ENCODE measurements at places on chromosomes 2 and 18.
A peak's percentile ranks its signal among the peaks of the same experiment; 100 is the strongest.

GRCh38 chr2:47237375-47238334 lies 82.5 kb upstream of the STPG4 start:
- peak; percentile 95 for DNase-seq

GRCh38 chr2:175030380-175031271 lies 25.4 kb upstream of the CHN1 start:
- peak; percentile 69 for DNase-seq

DNA sequence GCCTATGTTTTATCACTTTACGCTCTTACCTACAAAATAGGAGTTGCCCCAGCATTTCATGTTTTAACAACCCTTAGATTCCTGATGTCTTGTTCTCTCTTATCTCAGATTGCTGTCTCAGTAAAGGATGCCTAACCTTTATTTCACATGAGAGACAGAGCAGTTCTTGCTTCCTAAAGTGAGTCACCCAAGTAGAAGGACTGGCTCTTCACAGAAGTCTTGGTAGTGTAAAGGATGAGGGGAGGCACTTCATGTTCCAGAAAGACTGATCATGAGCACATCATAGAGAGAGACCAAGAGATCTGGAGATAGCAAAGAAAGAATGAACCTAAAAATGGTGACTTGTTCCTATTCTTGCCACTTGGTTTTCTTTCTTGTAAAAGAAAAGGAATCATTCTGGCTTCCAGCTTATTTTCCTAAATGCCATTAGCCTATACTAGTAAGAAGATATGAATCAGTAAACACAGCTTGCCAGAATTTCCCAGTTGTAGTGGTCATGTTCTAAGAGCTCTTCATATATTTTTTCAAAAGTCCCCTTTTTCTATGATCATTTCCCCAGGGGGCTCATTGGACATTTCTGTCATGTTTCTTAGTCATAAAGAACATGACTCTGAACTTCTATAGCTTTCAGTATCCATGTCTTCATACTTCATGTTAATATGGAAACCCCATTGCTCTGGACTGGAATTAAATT lies 54.9 kb downstream of the MAPRE2 start:
- no peak for DNase-seq

- peak; percentile 3 for DNase-seq
These were observed 38.1 kb downstream of the SCN2A start for GRCh38 chr2:165277295-165277694.

- no peak for DNase-seq
These were observed 11.5 kb downstream of the NTSR2 start for GRCh38 chr2:11658208-11659114.

DNA sequence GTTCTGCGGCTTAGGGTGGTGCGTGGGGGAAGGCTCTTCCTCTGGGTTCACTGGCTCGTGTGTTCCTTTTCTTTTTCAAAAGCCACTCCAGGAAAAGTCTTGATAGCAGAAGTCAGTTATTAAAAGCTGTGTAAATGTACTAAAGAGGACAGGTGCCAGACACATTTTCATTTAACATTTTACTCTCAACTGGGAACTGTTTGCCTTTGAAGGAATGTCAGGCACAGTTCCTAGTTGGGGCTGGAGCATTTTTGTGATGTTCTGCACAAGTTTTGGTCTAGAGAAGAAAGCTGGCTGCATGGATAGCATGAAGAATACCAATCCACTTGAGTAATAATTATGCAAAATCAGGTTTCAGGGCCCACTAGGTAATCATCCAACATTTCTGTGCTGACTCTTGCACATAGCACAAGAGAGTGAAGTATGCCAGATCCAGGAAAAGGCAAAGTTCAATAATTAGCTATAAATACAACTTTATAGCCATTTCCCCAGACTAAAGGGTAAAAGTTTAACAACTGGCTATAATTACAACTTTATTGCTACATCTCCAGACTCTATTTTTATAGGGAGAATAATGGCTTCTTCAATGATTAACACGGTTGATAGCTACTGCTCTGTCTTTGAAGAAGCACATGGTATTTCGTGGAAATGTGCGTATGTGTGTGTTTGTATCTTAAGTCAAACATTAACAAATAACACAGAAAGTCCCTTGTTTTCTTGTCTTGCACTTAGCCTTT lies 16.2 kb downstream of the SCYGR8 start:
- DNase-seq, result no peak

- DNase-seq, result no peak
These were observed 50.3 kb downstream of the GBX2 start for GRCh38 chr2:236117861-236118269.

DNA sequence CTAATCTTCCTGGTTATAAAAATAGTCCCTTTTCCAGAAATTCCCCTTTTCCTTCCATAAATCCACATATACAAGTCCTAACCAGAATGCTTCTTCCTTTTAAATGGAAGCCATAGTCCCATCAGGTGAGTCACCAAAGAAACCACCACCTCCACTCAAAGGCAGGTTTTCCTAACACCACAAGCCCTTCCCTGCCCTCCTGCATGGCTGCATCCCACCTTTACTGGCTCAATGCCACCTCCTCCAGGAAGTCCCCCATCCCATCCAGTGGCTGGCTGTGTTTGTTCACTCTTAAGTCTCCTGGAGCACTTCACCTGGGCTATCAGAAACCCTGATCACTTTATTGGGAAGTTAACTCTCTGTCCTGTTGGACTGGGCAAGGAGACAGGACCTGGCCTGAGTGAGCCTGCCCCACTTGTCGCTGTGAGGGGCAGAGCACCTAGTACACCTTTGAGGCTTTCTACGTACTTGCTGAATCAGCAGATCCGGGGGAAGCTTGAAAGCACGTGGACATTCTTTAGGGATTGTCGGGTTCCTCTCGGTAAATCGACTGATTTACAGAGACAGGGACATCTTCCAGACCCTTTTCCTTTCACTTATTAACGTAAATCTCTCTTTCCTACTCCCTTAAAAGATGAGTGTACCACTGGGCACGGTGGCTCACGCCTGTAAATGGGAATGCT lies 71.0 kb downstream of the NGEF start:
- DNase-seq, result no peak

DNA sequence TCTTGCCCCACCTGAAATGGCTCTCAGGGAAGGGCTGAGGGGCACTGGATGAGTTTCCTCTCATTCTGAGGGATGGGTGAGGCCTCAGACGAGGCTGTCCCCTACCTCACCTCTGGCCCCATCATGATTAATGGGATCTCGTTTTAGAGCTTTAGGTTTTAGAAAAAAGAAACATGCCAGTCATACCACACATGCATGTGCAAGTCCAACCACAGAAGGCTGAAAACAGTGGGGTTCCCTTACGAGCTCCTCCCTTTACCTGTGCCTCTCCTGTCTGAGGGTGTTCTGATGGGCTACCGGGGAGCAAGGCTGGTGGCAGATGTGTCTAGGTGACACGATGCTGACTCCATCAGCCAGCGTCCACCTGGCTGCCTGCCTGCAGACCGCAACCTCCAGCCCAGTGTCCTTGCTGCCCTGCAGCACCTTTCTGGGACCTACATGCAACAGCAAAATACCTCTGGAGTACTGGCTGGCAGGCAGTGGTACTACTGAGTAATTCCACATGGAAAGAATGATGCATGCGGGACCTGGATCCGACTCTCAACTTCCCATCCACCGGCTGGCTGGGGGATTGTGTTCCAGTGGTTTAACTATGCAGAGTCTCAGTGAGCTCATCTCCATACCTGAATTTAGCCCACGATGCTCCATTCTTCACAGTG lies 9.1 kb upstream of the LYPD6B start:
- no peak for DNase-seq

GRCh38 chr2:73021371-73022010 lies 50.0 kb downstream of the SFXN5 start:
- no peak for DNase-seq

DNA sequence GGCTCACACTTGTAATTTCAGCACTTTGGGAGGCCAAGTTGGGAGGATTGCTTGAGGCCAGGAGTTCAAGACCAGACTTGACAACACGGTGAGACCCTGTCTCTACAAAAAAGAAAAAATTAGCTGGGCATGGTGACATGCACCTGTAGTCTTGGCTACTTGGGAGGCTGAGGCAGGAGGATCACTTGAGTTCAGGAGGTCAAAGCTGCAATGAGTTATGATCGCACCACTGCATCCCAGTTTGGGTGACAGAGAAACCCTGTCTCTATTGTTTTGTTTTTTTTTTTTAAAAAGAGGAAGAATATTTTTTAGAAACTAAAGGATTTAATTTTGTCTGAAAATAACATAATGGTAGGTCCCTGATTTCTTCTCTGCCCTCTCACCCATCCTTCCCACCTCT lies 79.4 kb upstream of the TMEM200C start:
- no peak for DNase-seq

DNA sequence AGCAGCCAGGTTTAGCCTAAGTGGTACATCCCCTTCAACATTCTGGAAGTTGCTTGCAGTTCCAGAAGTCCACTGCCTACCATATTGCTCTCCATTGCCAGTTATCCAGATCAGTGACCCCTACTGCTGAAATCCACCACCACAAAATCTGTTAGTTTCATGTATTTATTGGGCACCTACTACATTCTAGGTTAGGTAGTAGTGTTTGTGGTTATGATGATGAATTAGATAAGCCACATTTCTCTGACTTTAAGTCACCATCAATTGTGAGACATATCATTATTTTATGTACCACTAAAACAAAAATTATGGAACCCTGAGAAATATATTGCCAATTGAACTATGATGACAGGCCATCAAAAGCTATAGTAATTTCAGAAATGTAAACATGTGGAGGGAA lies 139.5 kb upstream of the PKDCC start:
- no peak for DNase-seq

- no peak for DNase-seq
These were observed 9.8 kb downstream of the BOLA3 start for GRCh38 chr2:74137651-74138599.

- no peak for DNase-seq
These were observed 29.8 kb downstream of the DPP10 start for GRCh38 chr2:114472246-114472645.

- peak; percentile 17 for DNase-seq
These were observed 42.8 kb upstream of the COL3A1 start for GRCh38 chr2:188931361-188931760.

- no peak for DNase-seq
These were observed 267.1 kb downstream of the PRKCE start for GRCh38 chr2:45918463-45919159.

DNA sequence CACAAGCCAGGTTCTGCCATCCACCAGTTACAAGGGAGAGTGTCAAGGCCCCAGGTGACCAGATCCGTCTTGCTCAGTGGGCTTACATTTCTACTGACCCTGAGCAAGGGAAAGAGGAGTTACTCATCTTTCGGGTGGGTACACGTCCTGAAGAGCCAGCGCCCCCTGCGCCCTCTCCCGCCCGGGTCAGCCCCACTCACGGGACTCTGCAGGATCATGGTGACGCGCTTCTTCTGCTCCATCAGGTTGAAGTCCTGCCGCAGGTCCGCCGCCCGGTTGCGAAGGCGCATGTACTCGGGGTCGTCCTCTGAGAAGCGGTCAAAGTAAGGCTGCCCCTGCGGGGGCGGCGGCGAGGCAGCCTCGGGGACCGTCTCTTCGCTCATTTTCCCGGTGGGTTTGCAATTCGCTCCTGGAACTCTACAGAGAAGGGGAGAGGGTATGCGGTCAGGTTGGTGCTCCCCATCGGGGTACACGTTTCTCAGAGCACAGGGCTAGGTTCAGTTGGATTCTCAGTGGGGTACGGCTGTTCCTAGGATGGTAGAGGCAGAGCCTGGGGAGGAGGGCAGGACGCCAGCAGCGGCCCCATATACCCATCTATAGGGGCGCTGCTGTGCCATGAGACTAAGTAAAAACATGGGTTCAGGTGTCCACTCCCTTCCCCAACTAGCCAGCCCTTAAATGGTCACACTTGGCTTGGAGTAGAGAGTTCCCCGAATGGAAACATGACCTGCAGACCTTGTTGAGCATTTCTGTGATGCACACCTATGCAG lies 61.8 kb downstream of the ADD2 start:
- DNase-seq, result no peak

GRCh38 chr2:133780099-133780996 lies 212.1 kb upstream of the NCKAP5 start:
- DNase-seq, result peak; percentile 87

- no peak for DNase-seq
These were observed 88.5 kb upstream of the UXS1 start for GRCh38 chr2:106282462-106283170.

DNA sequence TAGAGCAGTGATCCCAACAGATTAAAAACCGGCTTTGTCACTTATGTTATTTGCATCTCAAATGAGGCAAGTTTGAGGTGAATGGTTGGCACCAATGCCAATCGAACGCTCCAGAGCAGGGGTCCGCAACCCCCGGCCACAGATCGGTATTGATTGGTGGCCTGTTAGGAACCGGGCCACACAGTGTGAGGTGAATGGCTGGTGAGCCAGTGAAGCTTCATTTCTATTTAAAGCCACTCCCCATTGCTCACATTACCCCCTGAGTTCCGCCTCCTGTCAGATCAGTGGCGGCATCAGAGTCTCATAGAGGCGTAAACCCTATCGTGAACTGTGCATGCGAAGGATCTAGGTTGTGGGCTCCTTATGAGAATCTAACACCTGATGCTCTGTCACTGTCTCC lies 132.0 kb downstream of the TMEM182 start:
- no peak for DNase-seq

DNA sequence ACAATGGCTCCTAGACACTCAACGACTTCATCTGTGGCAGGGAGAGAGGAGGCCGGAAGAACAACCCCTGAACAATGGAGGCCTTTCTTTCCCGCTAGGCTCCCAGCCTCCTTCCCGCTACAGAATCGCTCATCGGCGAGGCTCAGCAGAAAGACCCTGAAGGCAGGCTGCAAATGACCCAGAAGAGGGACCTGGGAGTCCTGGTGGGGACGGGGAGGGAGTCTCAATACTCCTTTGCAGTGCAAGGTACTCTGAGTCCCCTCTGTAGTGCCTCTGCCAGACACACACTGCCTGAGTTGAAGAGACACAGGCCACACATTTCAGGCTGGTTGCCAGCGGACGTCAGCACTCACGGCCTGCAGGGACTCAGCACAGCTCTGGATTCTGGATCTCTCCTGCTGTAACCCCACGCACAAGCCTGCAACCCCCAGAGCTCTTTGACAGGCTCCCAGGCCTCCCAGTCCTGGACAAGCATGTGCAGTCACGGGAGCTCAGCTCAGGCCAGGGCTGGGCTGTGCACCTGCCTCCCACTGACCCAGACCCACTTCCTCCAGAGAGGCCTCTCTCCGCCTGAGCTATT lies 6.1 kb downstream of the GPR17 start:
- DNase-seq, result peak; percentile 52

- no peak for DNase-seq
These were observed 143.1 kb upstream of the CAPN13 start for GRCh38 chr2:30950339-30950738.

DNA sequence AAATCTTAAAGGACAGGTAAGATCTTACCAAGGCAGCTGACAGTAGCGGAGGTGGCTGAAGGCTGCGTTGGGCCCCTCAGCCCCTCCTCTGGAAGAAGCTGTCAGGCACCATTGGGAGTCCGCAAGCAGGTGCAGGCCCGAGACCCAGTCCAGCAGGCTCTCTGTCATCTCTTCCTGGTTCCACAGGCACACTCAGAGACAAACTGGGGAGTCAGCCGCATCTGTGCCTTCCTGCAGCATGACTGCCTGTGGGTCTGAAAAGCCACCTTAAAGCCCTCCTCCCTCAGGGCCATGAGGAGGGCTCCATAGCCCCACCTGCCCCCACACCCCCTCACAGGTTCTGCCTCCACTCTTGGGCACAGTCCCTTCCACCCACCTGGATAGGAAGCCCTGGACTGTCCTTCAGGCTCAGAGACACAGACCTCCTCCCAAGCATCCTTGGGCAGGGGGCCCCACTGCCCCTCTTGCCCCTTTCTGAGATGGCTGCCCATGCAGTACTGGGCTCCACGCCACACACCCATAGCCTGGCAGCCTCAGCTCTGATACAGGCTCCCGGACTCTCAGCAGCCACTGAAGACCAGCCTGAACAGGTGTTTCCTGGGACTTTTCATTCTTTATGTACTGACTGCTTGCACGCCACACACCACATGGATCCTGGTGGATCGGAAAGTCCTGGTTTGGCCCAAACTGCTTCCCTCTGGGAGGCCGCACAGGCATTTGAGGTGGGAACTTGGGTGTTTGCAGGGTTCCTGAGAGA lies 239.8 kb downstream of the SEPTIN10 start:
- no peak for DNase-seq
